Activated CD4-positive, alpha-beta T cell treated with anti-CD3 and anti-CD28 coated beads, Interleukin-2, amount 50 U/mL, for 16 hours (primary cell): ENCODE measurements at places on chromosomes 7 and 10.

GRCh38 chr7:44403775-44404174, 78.4 kb upstream of the CAMK2B start:
- DNase-seq, result no peak

DNA sequence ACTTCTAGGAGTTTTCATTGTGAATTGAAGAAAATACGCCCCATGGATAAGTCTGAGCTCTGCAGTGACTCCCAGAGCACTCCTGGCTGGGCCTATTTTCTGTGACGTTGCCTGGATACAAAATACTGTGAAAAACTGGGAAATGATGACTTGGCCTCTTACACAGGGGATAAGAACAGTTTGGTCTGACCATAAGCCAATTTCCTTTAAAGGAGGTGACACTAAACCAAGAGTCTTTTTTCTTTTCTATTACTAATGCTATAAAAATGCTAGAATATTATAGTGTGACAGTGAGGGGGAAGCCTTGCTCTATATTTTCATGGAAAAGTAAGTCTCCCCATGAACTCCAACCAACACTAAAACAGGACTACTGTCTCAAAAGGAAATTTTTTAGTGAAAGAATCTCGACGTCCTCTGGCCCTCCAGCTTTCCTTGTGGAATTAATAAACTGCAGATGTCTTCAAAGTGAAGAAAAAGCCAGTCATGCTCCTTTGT, 45.5 kb downstream of the MYOF start:
- no peak for DNase-seq

GRCh38 chr10:14879124-14879927, 660 bp downstream of the SUV39H2 start:
- DNase-seq, result peak; percentile 30

- DNase-seq, result peak; percentile 84
These were observed 70.3 kb upstream of the KMT2E start for GRCh38 chr7:104943502-104944343.
